CD4-positive, alpha-beta T cell treated with Interleukin-4 for 4 hours (primary cell): ENCODE measurements at places on chromosomes 11 and 22.

DNA sequence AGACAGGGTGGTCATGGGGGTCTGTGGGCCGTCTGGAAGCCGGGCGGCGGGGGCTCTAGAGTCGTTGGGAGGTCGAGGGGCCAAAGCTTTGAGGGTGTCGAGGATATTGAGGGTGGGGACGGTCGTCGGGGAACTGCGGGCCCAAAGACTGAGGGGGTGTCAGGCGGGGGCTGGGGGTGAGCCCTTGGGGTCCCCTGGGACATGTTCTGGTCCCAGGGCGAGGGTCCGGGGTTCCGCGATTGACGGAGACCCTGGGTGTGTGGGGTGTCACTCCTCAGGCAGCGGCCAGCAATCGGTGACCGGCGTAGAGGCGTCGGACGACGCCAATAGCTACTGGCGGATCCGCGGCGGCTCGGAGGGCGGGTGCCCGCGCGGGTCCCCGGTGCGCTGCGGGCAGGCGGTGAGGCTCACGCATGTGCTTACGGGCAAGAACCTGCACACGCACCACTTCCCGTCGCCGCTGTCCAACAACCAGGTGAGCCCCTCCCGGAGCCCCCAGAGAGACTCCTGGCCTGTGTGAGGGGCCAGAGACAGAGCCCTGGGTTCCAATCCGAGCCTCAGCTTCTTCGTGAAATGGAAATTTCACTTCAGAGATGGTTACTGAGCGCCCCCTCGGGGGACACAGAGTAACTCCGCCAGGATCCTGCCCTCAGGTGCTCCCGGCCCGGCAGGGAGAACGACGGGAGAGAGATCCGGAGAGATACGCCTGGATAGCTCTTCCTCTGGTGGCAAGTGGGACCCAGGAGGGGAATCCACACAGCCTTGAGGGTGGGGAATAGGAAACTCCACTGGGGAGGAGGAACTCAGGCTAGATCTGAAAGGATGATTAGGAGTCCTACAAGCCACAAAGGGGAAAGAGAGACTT lies 714 bp downstream of the SDF2L1 start:
- DNase-seq = peak; percentile 51

GRCh38 chr11:68226421-68226820 lies 13.3 kb upstream of the KMT5B start:
- DNase-seq = no peak

DNA sequence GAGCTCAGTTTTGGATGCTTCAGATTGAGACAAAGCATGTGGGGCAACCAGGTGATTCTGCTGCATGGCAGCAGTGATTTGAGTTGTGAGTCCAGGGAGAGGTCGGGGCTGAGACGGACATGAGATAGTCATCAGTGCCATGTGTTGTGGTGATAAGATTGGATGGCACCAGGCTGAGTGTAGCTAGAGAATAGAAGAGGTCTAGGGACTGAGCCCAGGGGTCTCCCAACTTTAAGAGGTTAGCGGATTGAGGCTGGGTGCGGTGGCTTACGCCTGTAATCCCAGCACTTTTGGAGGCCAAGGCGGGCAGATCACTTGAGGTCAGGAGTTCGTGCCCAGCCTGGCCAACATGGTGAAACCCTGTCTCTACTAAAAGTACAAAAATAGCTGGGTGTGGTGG lies 6.3 kb upstream of the CTSD start:
- no peak for DNase-seq

DNA sequence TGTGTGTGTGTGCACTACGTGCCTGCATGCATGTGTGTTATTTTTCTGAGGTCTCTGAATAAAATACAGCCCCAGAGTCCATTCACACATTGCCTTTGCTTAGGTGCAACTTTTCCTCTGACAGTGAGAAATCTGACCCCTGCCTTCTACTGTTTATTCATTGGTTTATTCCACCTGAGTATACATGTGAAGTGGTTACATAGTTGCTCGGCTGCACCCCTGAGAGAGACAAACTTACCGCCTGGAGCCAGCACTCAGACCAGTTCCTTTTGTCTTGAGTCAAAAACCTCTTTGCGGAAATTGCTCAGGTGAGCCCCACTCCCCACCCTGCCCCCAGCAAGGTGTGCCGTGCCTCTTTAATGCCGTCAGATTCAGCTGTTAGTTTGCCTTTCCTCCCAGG lies 363.6 kb downstream of the BRD1 start:
- DNase-seq = no peak

DNA sequence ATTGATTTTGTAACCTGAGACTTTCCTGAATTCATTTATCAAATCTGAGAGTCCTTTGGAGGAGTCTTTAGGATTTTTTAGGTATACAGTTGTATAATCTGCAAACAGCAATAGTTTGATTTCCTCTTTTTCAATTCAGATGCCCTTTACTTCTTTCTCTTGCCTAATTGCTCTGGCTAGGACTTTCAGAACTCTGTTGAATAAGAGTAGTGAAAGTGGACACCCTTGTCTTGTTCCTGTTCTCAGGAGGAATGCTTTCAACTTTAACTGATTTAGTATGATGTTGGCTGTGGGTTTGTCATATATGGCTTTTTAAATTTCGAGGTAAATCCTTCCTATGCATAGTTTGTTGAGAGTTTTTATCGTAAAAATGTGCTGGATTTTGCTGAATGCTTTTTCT lies 227.4 kb downstream of the CSNK2A3 start:
- no peak for DNase-seq

GRCh38 chr11:59368238-59369022 lies 9.7 kb downstream of the OR5AN1 start:
- no peak for DNase-seq

DNA sequence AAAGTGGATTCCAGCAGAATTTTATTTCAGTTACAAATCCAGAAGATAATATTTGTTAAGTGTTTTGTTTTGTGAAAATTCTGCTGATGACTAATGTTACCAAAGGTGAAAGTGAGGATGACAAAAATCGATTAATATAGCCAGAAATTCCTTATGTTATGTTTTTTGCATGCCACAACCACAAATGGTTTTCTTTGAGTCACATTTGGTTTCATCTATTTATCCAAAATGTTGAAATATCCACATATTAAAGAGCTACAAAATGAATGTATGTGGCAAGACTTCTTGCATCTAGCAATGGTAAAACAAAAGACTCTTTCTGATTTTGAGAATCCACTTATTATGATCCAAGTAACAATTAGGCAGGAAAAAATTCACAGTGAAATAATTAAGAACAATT lies 150.1 kb upstream of the LRRC4C start:
- DNase-seq = no peak

DNA sequence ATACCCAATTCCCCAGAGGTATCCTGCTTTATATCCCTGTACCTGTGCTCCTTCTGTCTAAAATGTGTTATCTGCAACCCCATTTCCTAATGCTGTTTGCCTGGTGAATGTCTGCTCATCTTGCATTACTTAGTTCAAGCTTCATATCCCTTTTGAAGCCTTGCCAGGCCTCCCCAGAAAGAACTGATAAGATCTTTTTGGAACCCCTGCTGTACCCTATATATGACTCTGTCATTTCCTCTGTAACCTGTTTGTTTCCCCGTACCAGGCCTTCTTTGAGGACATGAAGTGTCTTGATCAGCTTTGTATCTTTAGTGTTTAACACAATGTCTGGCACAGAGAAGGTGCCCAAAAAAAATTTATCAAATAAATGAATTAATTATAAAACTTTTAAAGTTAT lies 77.6 kb downstream of the LIF start:
- DNase-seq = peak; percentile 43

GRCh38 chr11:116960930-116961329 lies 123.5 kb upstream of the APOA1 start:
- no peak for DNase-seq

- no peak for DNase-seq
Observed at GRCh38 chr11:58142761-58143160, 17.4 kb upstream of the OR9I1 start.

DNA sequence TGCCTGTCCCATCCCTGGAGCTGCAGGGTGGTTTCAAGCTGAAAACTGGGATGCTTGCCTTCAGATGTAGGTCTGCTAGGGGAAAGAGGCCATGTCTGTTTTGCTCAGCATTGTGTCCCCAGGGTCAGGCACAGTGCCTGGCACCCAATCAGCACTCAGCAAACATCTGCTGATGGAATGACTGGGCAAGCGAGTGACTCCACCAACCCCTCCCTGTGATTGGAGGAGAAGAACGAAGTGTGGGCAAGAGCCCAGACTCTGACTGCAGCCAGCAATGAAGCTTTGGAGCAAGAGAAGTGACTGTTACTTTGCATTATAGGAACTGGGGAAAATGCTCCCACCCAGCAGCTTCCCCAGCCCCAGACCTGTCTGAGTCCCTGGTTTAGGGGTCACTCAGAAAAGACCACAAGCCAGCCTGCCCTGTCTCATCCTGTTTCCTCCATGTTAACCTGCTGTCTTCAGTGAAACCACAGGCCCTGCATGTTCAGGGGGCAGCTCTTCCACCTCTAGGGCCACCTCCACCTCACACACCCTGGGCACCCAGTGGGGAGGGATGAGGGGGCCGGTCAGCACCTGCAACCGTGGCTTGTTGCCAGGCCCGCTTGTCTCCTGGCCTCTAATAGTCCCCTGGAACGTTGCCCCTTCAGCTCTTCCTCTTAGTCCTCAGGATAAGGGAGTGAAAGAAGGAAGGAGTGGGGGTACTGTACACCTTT lies 147.4 kb downstream of the TRIM29 start:
- no peak for DNase-seq

DNA sequence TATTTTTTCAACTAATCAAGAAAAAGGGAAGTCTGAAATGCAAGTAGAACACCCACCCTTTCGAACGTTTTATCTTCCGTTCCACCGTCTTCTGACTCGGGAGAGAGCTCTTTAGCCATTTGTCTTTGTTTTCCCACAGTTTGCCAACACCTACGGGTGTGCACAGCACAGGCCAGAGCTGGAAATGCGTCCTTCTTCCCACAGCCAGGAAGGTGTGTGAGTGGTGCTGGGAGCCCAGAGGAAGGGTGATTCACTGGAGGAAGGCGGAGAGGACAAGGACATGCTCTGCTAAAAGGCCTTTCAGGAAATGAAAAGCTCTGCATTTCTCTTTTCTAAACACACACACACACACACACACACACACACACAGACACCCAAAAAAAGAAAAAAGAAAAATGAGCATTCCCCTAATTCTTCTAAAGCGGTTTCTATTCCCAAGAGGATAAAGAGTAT lies 18.5 kb downstream of the ENDOD1 start:
- DNase-seq = no peak
